A549 treated with Hydrocortisone at 1 μM for 4 hours (cell line): ENCODE measurements at places on chromosomes 16 and 17. TPM values are rescaled to one million over a fixed set of nuclear protein-coding genes. Genes with fewer than 3 reads are reported as not detected.

The IL21R gene
- total RNA-seq: 0.03 TPM in 2 of 5 replicates, not detected in the others

The ABCA9 gene
- not detected in 5 replicates for total RNA-seq

The GCGR gene
- 0.08 to 0.47 TPM (median 0.30 TPM) in 5 replicates for total RNA-seq

The SMIM5 gene
- total RNA-seq: 0.59 to 1.1 TPM (median 0.89 TPM) in 5 replicates

The PLK1 gene
- 150 to 164 TPM (median 157 TPM) in 5 replicates for total RNA-seq

The TBC1D26 gene
- 0.07 TPM in 1 of 5 replicates, not detected in the others for total RNA-seq
